Stimulated activated CD8-positive, alpha-beta memory T cell treated with anti-CD3 and anti-CD28 coated beads, Interleukin-2, amount 100 ng/mL, for 48 hours (primary cell): ENCODE measurements at places on chromosomes 11 and 22.

DNA sequence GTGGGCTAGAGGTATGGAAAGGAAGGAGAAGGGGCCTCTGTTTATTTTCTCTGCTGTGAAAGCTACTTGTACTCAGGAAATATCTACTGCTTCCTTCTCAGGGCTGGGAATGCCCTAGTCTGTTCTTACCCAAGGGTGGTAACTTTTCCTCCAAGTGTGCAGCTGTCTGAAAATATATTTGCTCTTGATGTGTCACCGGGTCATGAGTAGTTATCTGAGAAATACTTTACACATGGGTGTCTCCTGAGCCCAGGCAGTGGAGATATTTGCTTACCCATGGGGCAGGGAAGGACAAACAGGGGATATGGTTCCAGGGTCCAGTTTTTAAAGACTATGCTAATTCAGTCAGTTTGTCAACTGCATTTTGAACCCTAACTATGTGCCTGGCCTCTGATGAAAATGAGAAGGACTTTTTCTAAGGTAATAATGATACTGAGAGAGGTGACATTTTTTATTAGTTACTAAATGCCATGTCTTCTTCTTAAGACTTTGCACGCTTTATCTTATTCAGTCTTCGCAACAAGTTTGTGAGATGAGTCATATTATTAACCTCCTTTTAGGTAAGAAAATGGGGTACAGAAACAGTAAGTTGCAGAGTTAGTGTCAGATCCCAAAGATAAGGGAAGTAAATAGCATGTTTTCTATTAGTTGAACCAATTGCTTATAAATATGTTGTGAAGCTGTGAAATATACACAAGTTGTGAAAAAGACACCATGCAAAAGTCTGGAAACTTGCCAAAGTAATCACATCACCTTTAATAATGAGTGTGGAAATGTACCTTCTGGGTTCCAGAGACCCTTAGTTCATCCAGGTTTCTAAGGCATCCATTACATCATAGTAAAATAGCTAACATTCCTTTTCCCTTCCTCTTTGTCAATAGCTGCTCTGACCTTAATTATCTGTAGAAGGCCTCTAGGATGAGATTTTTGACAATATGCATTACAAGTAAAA is 22.9 kb downstream of the SYTL2 start:
- DNase-seq: no peak

DNA sequence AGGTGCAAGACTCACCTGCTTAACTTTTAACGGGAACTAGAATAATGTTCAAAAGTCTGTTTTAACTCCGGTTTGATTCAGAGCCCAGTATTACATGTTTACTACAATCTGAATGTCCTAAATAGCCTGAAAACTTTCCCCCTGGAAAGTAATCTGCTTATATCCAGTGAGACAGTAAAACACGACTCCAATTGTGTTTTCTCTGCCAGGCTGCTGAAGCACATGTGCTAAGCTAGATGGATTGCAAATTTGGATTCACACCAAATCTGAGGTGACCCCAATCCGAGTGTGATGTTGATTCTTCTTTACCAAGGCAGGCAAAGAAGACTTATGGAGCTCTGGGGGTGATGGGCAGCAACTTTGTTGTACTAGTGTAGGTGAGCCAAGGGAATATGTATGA is 158.7 kb upstream of the PDGFD start:
- no peak for DNase-seq

DNA sequence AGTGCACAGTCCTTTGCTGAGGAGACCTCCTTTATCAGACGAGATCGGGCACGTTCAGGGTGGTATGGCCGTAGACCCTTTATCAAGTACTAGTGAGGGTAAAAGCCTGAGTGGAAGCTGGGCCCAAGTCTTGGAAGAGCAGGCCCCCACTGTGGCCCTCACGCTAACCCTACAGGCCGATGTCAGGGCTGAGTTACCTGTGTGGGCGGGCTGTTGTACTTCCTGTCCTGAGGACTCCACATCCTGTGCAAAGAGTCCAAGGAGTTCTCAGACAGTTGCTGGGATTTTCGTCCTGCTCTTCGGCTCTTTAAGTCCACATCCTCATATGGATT is 34.9 kb downstream of the RPL27A start:
- DNase-seq: no peak

DNA sequence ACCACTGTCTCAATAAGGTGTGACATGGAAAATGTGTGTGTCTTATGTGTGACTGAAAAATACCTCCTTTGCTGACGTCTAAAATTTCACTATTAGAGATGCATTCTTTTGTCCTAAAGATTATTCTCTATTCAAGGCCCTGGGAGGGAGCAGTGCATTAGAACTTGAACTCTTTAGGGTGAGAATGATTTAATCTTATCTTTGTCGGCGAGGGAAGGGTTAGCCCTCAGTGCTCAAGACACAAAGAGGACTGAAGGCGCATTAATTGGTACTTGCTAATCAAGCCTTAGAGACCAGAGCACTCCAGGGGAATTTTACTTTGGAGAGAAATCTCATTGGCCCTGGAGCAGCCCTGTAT is 29.8 kb upstream of the PLET1 start:
- DNase-seq: no peak

GRCh38 chr11:44785856-44786607 is 59.3 kb downstream of the TSPAN18 start:
- DNase-seq: no peak

GRCh38 chr11:119330237-119330636 is 4.1 kb upstream of the RNF26 start:
- no peak for DNase-seq

DNA sequence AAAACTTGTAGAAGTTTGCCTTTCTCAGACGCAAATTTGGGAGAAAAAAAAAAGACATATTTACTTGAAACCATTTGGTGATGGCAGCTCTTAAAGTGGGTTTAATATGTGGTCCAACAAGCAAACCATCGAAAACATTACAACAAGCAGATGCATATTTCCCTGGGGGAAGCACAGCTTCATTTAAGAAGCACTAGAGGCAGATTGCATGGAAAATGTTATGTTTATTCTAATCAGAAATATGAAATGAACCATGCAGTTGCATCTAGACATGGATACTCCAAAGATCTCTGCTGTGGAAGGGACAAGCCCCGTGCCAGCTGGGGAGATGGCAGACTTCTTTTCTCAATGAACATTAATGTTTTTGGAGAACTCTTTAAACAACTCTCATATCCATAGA is 57.4 kb upstream of the PARVA start:
- no peak for DNase-seq

GRCh38 chr11:67157691-67158090 is 38.6 kb downstream of the KDM2A start:
- no peak for DNase-seq

- peak; percentile 14 for DNase-seq
Measured at GRCh38 chr11:125886997-125887372, 483 bp upstream of the HYLS1 start.

DNA sequence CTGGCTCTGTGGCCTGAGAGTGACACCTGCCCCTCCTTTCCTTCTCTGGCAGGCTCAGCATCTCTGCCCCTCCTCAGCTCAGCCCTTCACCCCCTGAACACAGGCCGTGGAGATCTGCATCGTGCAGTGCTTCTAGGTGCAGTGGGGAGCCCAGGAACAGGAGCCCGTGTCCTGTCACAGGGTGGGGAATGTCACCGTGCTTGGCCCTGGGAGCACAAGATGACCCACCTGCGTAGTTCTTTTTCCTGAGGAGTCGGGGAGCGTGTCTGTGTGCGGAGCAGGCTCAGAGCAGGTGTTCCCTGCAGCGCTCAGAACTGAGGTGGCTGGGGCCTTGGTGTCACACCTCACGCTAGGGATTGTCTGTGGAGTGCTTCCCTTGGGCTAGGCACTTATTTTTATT is 10.6 kb downstream of the TBC1D22A start:
- no peak for DNase-seq

DNA sequence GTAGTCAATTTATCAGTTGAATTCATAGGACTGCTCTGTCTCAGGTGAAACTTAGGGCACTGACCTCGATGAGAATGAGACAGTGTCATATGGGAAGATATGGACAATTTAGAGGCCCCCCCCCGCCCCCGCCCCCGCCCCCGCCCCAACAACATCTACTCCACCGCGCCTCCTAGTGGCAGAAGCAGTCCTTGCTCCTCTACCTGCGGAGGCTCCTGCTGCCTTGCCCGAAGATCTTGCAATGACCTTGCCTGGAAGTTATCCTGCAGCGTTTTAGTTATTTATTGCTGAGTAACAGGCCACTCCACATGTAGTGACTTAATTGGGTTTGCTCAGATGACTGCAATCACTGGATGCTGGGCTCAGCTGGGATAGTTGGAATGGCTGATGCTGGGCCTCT is 15.2 kb downstream of the SERPINH1 start:
- DNase-seq: peak; percentile 38

DNA sequence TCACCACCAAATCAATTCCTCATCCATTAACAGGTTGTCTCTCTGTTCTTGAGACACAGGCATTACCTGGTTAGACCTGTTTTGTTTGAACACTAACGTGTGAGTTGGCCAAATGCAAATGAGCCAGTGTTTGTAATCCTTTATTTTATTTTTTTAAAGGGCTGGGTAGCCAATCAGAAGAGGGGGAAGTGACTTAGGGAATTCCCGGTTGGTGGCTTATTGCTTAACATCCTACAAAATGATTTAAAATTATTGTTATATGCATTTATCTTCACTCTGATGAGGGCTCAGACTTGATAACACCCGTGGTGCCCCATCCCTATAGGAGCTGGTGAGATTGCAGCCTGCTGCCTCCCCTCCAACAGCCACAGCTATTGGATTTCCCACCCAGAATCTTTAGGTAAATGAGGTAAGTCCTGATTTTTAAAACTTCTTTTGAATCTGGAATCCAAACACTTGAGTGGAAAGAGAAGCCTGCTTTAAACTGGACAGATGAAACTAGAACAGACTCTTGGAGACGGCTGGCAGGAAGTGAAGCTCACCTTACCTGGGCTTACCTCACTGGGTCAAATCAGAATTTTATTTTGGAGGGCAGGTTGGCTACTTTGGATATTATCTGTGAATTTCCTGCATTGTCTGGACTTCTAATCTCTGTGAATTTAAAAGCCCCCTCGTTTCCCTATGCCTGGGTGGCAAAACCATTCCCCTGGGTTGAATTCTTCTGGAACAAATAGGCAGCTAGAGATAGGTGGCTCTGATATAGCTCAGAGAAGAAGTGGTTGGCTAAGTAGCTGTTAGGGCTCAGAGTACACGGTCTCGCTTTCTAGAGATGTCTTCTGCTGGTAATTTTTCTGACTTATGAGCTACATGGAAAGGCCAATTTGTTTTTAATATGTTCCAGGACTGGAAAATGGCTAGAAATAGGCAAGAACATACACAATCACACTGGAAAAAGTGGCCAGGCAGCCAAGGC is at the start of gene EHF:
TSS of gene EHF (plus strand) at position 274 of the 973 bp plus-strand sequence. CDS start 21,538 bp downstream, outside the sequence.
- no peak for DNase-seq

- DNase-seq: no peak
Measured at GRCh38 chr22:35561796-35562526, 21.3 kb downstream of the RASD2 start.

GRCh38 chr11:111395081-111395480 is 16.0 kb upstream of the POU2AF1 start:
- DNase-seq: no peak
